Stimulated activated CD8-positive, alpha-beta memory T cell treated with anti-CD3 and anti-CD28 coated beads, Interleukin-15, amount 100 ng/mL, for 4 hours (primary cell): ENCODE measurements at places on chromosomes 5 and 9.

DNA sequence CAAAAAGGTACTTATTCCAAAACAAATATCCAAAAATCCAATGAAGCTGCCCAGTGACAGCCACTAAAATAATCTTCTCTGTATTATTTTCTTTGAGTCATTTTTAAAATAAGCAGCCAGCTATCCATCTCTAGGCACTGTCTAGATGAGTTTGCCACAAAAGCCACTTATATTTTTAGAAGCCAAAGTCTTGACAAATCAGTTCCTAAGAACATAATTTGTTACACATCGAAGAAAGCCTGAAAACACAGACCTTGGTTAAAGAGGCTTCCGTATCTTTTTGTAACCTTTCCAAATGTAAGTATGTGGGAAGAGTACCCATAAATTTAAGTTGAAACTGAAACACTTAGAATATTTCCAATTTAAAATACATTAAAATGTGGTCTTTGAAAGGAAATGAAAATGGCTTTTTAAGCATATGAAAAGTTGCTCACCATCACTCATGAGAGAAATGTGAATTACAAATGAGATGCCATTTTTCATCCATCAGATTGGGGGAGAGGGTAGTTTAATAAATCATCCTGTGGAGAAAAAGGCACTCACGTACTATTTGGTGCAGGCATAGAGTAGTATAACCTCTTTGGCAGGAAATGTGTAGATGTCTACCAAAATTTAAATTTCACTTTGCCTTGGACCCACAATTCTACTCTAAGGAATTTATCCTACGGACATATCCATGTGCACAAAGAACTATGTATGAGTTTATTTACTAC, 180.4 kb downstream of the MLLT3 start:
- no peak for DNase-seq

GRCh38 chr9:22029231-22029630, 20.1 kb upstream of the CDKN2B start:
- DNase-seq, result no peak

- DNase-seq, result no peak
Observed at GRCh38 chr9:122151267-122151828, 8.2 kb downstream of the NDUFA8 start.

DNA sequence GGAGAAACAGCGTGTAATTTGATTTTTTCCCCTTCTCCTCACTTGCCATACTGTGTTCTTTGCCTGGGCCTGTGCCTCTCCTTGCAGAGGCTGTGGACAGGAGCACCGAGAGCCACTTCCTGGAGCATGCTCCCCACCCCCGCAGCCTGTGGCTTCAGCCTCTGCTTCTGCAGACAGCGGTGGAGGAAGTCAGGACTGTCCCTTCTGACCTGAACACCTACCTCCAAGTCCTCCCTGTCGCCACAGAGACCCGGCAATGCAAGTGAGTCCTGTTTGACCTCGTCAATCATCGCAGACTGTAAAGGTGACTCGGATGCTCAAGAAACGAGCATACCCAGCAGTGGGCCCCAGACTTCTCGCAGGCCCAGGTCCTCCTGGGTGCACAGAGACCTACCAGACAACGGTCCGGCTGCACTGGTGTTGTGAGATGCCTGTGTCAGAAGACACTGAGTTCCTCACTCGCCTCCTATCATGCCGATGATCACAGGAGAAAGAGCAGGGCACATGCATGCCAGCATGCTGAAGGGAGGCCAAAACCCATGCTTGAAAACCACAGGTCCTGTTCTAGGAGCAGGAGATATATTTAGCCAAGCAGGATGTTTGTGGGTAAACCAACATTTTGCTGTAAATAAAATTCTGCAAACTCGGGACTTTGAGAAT, 198.8 kb downstream of the AUH start:
- DNase-seq, result no peak

DNA sequence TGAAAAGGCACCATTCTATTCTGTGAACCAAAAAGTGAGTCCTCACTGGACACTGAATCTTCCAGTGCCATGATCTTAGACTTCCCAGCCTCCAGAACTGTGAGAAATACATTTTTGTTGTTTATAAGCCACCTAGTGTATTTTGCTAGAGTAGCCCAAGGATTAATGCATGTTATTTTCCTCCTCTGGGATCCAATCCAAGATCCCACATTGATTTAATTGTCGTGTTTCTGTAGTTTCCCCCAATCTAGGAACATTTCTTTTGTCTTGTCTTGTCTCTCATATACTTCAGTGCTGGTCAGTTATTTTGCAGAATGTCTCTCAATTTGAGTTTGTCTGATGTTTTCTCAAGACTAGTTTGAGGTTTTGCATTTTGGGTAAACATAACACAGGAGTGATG, 36.4 kb downstream of the GDNF start:
- DNase-seq, result no peak

- no peak for DNase-seq
Observed at GRCh38 chr5:174799121-174799520, 74.7 kb downstream of the MSX2 start.

GRCh38 chr5:167934551-167934971, 356.9 kb upstream of the WWC1 start:
- DNase-seq, result no peak

DNA sequence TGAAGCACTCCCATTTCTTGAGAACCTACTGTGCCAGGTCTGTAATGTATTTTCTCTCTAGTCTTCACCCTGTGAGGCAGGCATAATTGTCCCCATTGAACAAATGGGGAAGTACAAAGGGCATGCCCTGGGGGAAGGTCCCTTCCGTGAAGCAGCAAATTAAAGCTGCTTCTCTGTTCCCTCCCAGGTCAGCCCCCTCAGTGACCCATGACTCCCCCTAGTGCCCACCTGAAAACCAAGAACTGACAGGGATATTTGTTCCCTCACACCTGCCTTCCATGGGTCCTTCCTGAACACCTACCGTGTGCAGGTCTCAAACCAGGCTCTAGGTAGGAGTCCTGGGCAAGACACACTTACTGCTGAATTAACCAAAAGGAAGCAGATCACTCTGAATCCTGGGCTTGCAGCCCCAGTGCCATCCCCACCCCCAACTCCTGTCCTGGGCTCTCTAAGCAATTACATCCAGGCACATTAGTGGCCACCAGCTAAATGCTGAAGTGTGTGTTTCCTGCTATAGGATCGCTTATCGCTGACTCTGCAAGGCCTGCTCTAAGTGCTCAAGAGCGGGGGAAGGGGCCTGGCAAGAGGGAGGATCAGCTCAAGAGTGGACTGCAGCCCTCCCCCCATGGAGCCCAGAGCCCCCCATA, 254.8 kb downstream of the CDK5RAP2 start:
- no peak for DNase-seq
